Midbrain (tissue), 1 donor: ENCODE measurements at places on chromosomes 3 and 15.
A peak's percentile ranks its signal among the peaks of the same experiment; 100 is the strongest.

DNA sequence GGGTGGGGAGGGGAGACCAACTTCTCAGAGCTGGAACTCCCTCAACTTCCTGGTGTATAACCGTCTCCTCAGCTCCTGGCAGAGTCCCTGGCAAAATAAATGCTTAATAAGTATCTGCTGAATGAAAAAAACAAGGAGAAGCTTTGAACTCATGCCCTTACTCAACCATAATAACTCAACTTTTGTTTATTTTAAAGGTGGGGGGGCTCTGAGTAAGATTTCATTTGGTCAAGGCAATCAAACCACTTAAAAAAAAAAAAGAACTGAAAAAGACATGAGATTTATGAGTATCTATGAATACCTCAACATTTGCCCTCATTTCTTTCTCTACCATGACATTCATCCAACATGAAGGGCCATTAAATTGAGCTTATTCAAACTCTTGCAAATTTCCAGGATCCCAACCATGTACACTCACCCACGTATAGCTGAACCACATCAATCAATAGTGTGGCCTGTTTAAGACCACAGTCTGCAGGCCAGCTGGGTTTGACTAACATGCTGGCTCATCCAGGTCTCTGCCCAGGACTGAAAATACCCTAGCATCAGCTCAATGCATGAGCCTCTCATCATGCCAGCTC is 157.9 kb downstream of the FOXP1 start:
- no peak for DNase-seq

GRCh38 chr3:125654526-125654925 is 59.2 kb upstream of the OSBPL11 start:
- peak; percentile 21 for DNase-seq

- DNase-seq, result no peak
Observed at GRCh38 chr3:187986514-187986934, 167.4 kb upstream of the LPP start.

- DNase-seq, result no peak
Observed at GRCh38 chr3:54202054-54202453, 79.7 kb downstream of the CACNA2D3 start.

GRCh38 chr3:114846779-114847178 is 300.3 kb downstream of the ZBTB20 start:
- no peak for DNase-seq

- no peak for DNase-seq
Observed at GRCh38 chr3:15646851-15647511, 45.4 kb downstream of the BTD start.

- peak; percentile 52 for DNase-seq
Observed at GRCh38 chr15:70856884-70857561, 3.1 kb upstream of the LARP6 start.

- no peak for DNase-seq
Observed at GRCh38 chr3:147407498-147408187, 1.3 kb upstream of the ZIC4 start.

- no peak for DNase-seq
Observed at GRCh38 chr3:183797996-183798395, 27.4 kb downstream of the MAP6D1 start.

DNA sequence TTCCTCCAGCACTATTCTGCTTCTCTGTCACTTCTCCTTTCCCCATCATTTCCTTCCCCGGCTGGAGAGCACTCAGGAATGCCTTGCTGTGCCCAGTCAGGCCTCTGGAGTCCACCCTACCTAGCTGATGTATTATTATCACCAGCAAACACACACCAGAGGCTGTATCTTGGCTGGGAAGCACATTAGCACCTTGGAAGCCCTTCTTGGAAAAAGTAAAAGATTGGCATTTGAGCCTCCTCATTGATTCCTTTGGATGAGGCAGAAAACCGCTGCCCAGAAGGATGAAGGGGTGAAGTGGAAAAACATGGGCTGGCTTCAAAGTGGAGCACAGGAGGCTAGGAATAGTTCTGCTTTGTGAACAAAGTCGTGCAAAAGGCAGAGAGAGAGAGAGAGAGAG is 244.3 kb downstream of the RPLP1 start:
- DNase-seq, result no peak

GRCh38 chr3:139538733-139539132 is 809 bp downstream of the RBP1 start:
- DNase-seq, result peak; percentile 44

DNA sequence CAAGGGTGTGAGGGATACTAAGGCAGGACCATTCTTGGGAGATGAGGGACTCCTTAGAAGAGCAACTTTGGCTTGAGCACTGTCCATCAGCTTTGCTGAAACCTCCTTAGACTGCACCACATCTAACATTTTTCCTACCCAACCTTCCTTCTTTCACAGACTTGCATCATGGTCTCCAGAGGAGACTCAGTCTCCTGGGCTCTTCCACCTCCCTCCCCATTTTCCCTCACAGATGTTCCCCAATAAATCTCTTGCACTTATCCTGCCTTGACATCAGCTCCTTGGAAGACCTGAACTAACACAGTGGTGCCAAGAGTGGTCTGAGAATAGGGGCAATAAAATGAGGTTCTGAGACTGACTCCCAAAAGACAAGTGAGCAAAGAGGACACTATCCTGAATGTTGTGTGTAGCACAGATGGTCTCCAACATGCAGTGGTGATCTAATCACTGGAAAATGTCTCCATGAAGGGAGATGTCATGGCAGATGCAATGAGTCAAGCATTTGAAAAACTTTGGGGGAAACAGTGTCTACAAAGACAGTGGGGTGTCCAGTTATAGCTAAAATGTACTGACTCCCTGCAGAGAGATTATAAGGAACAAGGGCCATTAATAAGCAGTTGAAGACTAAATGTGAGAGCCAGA is 26.0 kb upstream of the BOC start:
- DNase-seq, result no peak

DNA sequence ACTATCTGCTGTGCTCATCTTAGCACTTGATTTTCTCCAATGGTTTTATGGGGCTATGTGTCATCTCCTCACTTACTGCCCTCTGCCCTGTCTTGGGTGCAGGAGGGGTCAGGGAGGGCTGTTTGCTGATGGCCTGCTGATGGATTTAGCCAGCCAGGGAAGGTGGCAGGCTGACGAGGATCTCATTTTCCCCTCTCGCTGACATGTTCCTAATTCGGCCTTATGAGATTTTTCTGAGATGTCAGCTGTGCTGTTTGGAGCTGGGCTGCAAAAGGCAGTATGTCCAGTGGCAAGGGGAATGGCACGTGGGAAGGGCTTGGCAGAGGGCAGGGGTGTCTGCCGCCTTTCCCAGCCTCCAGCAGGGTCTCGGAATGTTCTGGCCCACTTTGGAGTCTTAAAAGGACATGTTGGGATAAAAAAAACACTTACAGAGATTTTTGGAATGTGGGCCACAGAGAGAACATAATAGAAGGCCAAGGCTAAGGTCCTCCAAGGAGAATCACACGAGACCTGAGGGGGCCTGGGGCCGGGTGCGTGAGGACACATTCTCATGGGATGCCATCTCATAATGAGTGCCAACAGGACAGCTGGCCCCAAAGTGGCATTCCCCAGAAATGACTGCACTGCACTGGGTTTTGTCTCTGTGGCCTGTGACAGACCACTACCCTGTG is 303.8 kb downstream of the TLE3 start:
- no peak for DNase-seq

GRCh38 chr3:104554425-104554824 is 812.3 kb upstream of the ALCAM start:
- DNase-seq, result no peak

GRCh38 chr3:38476157-38476756 is 19.9 kb upstream of the EXOG start:
- DNase-seq, result no peak

- DNase-seq, result no peak
Observed at GRCh38 chr3:179726075-179726699, 73.3 kb downstream of the USP13 start.

- DNase-seq, result no peak
Observed at GRCh38 chr3:58238830-58239229, 1.2 kb downstream of the ABHD6 start.

DNA sequence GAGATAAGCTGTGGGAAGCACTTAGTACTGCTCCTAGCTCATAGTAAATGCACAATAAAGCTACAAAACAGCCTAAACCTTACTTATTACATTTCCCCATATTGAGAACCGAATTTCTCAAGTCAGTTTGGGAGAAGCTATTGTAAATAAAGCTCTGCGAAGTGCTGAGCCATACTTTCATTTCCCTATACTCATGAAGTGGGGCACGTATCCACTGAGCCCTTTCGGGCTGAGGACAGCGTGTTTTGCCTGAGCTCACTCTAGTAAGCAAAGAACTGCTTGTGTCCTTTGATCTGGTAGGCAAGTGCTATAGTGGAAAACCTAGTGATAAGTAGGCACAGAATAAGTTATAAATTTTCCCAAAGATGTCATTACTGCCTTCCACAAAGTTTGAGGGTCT is 165.0 kb downstream of the RSL24D1 start:
- peak; percentile 28 for DNase-seq

GRCh38 chr3:171099911-171100310 is 73.4 kb upstream of the SLC2A2 start:
- no peak for DNase-seq

- DNase-seq, result no peak
Observed at GRCh38 chr15:89353991-89354390, 19.4 kb upstream of the POLG start.

DNA sequence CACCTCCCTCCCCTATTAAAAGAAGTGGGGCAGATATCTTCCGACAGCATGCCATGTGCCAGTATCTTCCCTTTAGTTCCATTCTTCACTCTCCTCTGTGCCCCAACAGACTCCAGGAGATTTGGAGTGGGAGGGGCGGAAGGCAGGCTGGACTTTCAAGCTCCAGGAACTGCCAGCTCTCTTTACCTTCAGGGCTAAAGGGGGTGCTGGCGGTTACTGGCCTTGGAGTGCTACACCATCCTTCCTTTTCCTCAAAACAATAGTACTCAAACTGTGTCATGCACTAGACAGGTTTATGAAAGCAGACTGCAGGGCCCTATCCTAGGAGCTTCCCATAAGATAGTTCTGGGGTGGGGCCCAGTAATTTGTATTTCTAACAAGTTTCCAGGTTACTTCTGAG is 6.0 kb downstream of the LINS1 start:
- DNase-seq, result no peak

GRCh38 chr3:125202197-125202596 is 10.4 kb downstream of the SLC12A8 start:
- no peak for DNase-seq

DNA sequence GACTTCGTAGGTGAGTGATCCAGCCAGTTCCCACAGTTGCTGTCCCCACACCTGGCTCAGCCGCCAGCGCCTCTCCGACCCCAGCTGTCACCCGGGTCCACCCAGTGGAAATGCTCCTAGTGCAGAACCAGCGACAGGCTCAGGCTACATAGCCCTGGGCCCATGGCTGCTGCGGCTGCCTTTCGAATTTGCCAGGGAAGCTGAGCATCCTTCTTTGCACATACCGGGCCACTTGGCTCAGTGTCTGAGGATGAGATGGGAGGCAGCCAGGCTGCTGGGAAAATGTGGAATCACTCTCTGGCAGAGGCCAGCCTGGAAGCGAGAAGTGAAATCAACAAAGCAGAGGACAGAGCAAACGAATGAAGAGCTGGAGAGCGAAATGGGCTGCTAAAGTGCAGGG is 80.1 kb downstream of the ST8SIA2 start:
- DNase-seq, result no peak

- DNase-seq, result no peak
Observed at GRCh38 chr15:81478354-81478753, 104.3 kb upstream of the TMC3 start.

- DNase-seq, result no peak
Observed at GRCh38 chr3:34152656-34153055, 354.2 kb downstream of the PDCD6IP start.

DNA sequence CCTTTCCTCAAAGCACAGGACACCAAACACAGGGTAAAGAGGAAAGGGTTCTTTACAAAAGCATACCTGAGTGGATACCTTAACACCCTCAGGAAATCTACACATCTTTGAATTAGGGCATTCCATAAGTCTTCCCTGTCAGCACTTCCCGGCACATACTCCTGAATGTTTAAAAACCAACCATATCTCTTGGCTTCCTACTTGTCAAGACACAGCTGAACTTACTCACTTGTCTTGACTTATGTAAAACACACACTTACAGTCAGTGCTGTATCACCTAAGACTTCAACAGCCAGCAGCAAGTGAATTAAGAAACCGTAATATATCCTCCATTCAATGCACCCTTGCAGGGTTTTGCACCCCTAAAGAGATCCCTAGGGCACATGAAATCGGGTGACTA is 17.5 kb downstream of the IL1RAP start:
- DNase-seq, result no peak

- no peak for DNase-seq
Observed at GRCh38 chr3:126934991-126935390, 47.9 kb upstream of the PLXNA1 start.

DNA sequence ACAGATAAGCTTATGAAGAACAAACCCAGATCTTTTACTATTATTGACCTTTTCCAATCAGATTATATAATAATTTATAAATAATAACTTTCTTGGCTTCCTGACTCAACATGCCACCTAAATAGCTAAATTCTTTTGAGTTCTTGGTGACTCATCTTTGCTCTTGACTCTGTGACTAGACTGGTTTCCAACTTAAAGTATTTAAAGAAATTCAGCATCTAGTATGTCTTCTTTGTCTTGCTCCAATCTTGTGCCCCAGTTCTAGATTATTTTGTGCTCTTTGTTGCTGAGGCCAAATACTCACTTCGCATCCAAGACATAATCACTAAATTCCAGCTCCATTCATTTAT is 483.2 kb upstream of the TBL1XR1 start:
- no peak for DNase-seq

DNA sequence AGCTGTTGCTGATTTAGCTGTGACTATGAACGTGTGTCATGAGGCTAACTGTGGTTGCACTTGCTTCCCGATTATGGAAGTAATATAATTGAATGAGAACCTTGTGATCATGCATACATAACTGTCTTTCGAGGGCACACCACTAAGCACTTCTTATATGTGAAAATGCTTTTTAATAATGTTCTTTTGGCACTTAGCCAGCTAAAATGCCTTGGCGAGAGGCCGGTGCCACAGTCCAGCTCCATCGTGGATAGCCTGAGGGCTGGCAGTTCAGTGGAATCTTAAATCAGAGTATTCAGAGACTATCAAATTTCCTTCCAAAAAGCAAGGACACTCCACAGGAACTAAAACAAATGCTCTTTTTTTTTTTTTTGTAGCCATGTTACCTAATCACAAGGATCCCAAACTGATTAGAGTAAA is 161.6 kb upstream of the FRMD4B start:
- no peak for DNase-seq

GRCh38 chr3:151733613-151734012 is at the start of gene AADACL2:
TSS of gene AADACL2 (plus strand) at chr3:151733927. CDS start at chr3:151734036, 109 bp downstream.
- DNase-seq, result no peak

- DNase-seq, result no peak
Observed at GRCh38 chr3:43093006-43093405, 12.9 kb downstream of the POMGNT2 start.

DNA sequence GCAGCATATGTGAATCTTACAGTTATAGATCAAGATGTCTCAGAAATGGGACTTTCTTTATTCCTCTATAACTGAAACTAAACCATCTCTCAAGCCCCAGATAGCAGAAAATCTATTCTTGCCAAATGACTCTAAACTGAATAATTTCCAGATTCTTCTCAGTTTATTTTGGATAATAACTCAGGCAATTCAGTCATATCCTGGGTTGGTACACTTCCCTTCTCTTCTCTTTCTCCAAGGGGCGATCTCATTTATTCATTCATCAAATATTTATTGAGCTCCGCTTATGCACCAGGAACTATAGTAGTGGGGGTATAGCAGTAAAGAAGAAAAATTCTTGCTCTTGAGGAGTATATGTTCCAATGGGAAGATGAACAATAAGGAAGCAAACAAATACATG is 13.5 kb upstream of the PCOLCE2 start:
- DNase-seq, result no peak

GRCh38 chr3:130345487-130346079 is at the start of gene COL6A5:
TSS of gene COL6A5 (plus strand) at chr3:130345672. CDS start at chr3:130373639, 27,967 bp downstream.
- DNase-seq, result no peak

GRCh38 chr3:194792368-194792767 is 106.7 kb downstream of the FAM43A start:
- DNase-seq, result no peak
